ENCODE measurements at places on chromosomes 1 and 21. TPM values are rescaled to one million over a fixed set of nuclear protein-coding genes. Genes with fewer than 3 reads are reported as not detected.

Gene PTAFR
- 3.1 TPM for total RNA-seq

Gene TP73
- 2.1 TPM for total RNA-seq

Gene HSD11B1
- total RNA-seq: 1.6 TPM

Gene PLA2G2F
- total RNA-seq: 3.0 TPM

Gene BGLAP
- 0.99 TPM for total RNA-seq

Gene GUCA2A
- total RNA-seq: not detected

Gene CAMSAP2
- total RNA-seq: 36.9 TPM

Gene RGSL1
- total RNA-seq: not detected

Gene RIMKLA
- total RNA-seq: 0.10 TPM

Gene PLPPR4
- 3.9 TPM for total RNA-seq

Gene GPR52
- total RNA-seq: 3.6 TPM

Gene SPATC1L
- total RNA-seq: 5.2 TPM

Gene RORC
- total RNA-seq: 4.0 TPM

Gene FBXO28
- total RNA-seq: 38.1 TPM

Gene CD101
- total RNA-seq: 1.8 TPM

Gene GCSAML
- 1.1 TPM for total RNA-seq

Gene KCNJ9
- total RNA-seq: not detected

Gene SLC16A4
- 3.1 TPM for total RNA-seq

Gene JAM2
- total RNA-seq: 29.0 TPM

Gene CCDC24
- total RNA-seq: 2.0 TPM

Gene FAAH
- total RNA-seq: 11.2 TPM

Gene ADCY10
- 0.20 TPM for total RNA-seq

Gene SH2D2A
- 0.89 TPM for total RNA-seq

Gene MRPL37
- 26.2 TPM for total RNA-seq

Gene TFF2
- not detected for total RNA-seq

Gene GNG4
- total RNA-seq: 1.6 TPM

Gene NOS1AP
- 2.1 TPM for total RNA-seq

All from skin of body (tissue), 3 donors.